ENCODE measurements at places on chromosomes 3 and 15.
A peak's percentile ranks its signal among the peaks of the same experiment; 100 is the strongest.

GRCh38 chr3:23076437-23076836 lies 126.7 kb upstream of the UBE2E2 start:
- DNase-seq: no peak

- DNase-seq: peak; percentile 67
These were observed at the start of gene ZNF710 for GRCh38 chr15:90001062-90001682. Gene ZNF710 (plus strand): TSS chr15:90001324. CDS start chr15:90067138, 65,814 bp downstream.

GRCh38 chr3:197242784-197243432 lies 55.5 kb downstream of the DLG1 start:
- DNase-seq: no peak

GRCh38 chr15:94582368-94582767 lies 351.0 kb downstream of the MCTP2 start:
- peak; percentile 27 for DNase-seq

DNA sequence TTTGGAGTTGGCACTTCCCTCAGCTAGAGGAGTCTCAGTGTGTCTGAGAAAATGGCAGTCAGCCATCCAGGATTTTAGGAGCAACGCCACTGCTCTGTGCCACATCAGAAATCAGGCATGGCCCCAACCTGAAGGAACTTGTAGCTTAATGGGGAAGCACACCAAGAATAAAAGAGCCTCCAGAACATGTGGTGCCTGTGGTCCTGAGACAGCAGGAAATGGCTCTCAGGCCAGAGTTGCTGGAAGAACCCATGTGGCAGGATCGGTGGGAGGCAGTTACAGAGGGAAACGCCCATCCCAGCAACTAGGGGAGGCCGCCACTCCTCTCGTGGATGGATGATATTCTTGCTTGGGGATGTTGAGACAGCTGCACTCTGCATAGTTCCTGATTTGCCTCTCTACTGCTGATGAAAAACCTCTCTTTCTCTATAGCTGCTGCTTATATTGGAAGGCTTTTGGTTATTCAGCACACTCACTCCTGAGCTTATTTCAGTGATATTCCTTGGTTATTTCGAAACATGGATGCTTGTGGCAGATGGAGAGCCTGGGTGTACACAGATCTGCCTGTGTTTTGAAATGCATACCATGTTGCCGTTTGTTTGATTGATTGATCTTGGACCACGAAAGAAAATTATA lies 52.4 kb downstream of the KLHL25 start:
- no peak for DNase-seq

GRCh38 chr15:78249131-78249530 lies 14.8 kb upstream of the ACSBG1 start:
- no peak for DNase-seq

GRCh38 chr3:42667523-42668412 lies 14.3 kb downstream of the ZBTB47 start:
- no peak for DNase-seq

GRCh38 chr3:13571831-13572750 lies 23.2 kb downstream of the FBLN2 start:
- DNase-seq: no peak

DNA sequence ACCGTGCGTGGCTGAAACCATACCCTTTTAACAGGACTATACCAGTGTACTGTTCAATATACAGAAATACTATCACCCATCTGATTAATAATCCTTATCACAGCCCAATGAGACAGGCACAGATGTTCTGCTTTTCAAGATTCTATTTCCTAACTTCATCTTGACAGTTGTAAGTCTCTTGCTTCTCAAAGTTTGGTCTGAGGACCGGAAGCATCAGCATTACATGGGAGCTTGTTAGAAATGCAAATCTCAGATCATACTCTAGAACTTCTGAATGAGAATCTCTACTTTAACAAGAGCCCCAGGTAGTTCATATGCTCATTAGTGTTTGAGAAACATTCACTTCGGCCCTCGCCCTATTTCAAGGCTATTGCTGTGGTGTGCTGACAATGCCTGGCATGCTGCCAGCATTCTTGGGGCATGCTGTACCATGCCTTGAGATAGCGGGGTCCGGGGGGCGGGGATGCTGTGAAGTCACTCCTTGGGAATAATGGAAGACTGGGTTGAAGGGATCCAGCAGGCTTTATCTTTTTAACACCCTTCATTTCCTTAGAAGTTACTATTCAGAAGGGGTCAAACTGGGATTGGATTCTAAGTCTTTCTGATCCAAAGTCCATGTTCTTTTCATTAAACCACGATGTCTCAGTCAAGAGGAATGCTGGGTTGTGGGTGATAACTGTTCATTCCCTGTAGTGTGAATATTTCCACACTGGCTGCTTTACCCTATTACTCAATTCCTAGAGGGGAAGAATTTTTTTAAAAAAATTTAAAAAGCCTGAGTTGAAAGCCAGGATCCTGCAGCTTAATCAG lies 194.7 kb downstream of the LPP start:
- DNase-seq: no peak

DNA sequence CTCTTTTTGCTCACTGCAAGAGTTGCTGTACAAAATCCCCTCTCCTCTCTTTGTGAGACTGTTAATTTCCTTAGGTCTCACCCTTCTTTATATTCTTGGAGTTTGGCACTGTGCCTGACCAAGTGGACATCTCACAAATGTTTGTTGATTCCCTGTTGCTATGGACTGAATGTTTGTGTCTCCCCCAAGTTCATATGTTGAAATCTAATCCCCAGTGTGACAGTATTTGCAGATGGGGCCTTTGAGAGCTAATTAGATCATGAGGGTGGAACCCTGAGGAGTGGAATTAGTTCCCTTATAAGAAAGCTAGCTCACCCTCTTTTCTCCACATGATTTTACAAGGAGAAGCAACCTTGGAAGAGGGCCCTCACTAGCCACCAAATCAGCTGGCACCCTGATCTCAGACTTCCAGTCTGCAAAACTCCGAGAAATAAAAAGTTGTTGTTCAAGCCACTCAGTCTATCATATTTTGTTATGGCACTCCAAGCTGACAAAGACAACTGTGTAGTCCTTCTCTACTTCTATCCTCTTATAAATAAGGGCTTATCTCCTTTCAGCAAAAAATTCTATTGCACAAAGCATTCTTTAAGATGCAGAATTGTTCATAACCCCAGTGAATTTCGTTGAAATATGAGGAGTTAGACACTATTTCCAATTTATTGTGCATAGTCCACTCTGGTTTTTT lies 65.5 kb upstream of the NPHP3 start:
- no peak for DNase-seq

DNA sequence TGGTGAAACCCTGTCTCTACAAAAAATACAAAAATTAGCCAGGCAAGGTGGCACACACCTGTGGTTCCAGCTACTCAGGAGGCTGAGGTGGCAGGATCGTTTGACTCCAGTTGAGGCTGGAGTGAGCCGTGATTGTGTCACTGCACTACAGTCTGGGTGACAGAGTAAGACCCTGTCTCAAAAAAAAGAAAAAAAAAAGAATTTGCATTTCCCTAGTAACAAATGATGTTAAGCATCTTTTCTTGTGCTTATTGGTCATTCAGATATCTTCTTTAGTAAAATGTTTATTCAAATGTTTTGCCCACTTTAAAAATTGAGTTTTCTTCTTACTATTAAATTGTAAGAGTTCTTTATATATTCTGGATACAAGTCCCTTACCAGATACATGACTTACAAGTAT lies 48.7 kb downstream of the NFKBIZ start:
- DNase-seq: no peak

GRCh38 chr3:46987319-46987742 lies 7.9 kb downstream of the NBEAL2 start:
- no peak for DNase-seq

GRCh38 chr15:96361309-96362010 lies 31.0 kb downstream of the NR2F2 start:
- DNase-seq: no peak

DNA sequence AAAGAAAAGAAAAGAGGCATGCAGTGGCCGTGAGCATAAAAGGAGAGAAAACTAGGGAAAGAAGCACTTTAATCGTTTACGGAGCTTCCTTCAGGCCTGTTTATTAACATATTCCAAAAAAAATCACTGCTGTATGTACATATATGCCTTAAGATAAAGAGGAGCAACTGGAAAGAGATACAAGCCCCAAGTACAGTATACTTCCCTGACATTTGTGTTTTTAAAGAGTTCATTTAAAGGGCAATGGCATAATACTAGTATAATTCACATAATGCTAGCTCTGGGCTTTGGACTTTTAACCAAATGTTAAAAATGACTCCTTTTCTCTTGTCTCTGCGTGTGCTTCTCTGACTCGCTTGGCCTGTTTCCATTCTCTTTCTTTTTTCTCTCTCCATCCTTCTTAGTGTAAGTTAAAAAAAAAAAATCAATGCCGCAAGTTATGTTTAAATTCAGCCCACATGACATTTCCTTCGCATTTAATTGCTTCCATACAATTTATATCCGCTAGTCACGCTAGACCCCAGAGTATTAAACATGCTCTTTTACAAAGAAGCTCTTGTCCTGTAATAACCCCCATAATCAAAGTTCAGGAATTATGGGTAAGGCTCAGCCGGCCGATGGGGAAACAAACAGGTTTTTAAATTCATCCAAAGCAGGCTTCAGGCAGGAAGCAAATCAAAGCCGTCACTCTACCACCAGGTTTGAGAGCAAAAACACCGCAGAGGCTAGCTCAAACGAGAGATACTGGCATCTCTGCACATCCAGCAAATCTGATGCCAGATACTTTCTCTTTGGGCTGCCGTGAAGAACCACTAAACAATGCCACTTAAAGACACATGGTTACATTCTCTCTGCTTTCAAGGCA lies 19.4 kb downstream of the WWTR1 start:
- no peak for DNase-seq

DNA sequence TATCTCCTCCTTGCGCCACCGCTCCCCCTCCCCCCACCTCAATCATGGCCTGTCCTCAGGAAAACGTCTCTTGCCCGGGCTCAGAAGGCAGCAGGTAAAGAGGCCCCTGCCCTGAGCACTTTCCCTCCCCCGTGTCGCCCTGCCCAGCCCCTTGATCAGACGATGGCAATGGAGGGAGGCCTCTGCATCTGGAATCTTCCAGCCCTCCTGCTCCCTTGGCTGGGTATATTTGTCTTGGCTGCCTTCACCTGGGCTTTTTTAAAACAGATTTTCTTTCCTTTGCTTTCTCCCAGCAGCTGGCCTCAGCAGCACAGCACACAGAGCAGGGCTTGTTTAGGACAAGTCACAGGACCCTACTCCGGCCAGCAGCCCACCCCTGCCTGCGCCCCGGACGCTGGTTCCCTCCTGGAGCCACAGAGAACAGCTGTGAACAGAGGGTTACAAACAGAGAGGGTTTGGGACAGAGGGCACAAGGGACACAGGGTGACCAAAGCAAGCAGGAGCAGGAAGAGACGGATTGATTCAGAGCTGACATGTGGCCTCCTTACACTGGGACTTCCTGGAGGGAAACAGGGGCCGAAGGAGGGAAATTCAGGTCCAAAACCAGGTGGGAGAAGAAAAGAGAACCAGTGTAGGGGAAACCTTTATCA lies 78.7 kb downstream of the ISG20 start:
- no peak for DNase-seq

GRCh38 chr3:187325632-187326031 lies 34.1 kb upstream of the MASP1 start:
- no peak for DNase-seq

DNA sequence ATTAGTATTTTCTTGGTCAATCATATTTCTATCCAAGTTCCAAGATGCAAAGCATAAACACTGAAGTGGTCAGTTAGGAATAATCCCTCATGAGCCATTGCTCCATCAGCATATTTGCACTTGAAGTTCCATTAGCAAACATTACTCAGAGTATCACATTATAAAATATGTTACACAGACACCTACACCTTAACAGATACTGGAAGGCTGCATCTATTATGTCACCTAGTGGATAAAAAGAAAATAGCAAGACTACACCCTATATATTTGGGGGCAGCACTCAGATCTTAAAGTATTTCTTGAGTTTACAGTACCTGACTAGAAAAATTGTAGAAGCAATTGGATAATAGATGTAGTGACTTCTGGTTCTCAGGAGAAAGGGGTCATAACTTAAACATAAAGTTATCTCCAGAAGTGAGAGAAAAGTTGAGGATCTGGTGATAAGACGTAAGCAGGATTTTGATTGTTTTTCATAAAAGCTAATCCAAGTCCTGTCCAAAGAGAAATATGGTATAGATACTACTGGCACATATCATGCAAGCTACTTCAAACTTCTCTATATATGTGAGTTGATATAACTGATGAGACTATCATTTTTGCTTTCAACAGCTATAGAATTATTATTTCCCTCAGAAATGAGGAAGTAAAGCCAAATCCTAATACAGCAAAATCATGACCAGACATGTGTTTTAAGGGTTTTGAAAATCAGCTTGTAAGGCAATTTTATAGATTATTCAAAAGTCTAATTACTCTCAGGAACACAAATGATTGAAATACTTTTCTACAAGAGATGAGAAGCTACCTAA lies 422.2 kb downstream of the GBE1 start:
- DNase-seq: peak; percentile 5

DNA sequence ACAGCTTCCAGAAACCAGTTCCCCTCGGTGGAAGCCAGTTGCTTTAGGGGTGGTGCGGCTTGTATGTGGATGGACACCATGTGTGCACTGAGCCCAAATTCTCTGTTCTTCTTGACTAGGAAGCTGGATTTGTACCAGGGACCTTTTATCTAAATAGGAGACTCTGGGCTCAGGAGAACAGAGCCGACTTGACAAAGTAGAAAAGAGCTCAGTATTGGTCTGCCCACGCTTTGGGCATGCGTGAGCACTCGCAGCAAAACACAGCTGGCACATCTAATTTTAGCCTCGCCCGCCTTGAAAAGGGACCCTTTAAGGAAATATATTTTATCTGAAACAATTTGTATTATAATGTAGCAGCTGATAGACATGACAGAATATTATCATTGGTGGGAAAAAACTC lies 1.1 kb upstream of the RBMS3 start:
- DNase-seq: no peak

DNA sequence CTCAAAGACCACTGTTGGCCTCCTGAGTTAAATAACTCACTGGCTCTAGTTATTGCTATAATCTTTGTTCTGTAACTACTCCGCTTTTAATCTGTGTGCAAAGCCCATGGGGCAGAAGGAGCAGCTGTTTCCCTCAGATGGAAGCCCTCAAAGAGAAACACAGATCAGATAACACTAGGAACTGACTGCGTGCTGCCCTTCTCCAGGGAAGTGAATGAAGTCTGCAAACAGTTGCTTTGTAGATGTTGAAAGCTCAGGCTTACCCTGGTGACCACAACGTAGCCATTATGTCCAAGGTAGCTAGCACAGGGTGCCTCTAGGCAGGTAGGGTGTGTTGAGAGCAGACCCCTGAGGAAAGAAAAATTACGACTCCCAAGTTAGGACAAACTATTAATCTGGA lies 152.3 kb upstream of the STAC start:
- no peak for DNase-seq

DNA sequence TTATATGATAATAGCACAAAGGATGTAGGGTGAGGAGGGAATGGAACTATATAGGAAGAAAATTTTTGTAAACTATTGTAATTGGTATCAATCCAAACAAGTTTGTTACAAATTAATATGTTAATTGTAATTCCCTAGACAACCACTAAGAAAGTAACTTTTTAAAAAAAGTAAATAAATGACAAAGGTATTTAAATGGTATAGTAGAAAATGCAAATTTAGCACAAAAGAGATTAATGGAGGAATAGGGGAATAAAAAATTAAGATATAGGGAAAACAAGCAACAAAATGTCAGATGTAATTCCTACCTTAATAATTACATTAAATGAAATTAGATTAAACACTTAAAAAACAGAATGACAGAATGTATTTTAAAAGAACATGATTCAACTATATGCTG lies 60.3 kb downstream of the TIMP4 start:
- no peak for DNase-seq

- DNase-seq: no peak
These were observed 23.2 kb upstream of the ANPEP start for GRCh38 chr15:89837830-89838178.
